Bone marrow (tissue), 2 donors: ENCODE measurements at places on chromosomes 6 and 20.

DNA sequence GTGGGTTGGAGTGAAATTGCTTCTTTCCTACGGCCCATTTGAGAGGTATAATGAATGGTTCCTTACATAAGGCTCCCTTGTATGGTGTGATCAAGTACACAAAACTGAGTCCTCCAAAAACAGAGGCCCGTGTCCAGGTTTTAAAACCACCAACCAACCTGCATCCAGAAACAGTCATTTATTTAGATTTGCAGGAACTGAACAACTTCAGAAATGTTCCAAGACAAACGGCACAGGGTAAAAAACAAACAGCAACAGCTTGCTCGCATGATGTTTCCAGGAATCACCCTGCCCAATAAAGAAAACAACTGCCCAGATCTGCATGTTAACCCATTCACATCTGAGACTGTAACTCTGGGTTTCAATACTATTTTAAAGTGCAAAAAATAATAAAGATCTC is 40.2 kb upstream of the TRAM2 start:
- DNase-seq, result no peak

DNA sequence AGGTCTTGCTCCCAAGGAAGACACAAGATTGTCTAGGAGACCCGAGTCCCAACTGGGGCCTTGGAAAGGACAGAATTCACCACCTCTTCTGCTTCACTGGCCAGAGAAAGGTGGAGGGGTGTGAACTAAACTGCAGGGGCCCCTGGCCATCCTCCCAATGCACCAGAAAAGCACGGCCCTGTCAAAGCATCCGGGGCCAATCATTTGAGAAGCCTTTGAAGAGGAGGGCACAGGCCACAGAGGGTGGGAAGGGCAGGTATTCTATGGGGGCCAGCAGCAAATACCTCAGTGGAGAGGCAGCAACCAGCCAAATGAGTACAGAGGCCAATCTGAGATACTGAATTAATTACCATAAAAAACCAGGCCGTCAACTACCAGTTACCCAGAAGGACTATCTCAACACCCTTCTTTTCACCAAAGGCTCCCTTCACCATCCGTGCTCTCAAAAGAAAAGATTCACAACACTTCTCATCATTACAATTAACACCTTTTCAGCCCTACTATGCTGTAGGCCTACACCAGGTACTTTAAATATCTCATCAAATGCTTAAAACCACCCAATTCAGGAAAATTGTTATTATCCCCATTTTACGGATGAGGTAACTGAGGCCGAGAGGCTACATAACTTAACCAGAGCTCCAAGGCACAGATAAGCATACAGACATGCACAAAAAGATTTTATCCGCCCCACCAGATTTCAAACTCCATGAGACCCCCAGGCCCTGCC is 50.7 kb downstream of the TRERF1 start:
- DNase-seq, result no peak

DNA sequence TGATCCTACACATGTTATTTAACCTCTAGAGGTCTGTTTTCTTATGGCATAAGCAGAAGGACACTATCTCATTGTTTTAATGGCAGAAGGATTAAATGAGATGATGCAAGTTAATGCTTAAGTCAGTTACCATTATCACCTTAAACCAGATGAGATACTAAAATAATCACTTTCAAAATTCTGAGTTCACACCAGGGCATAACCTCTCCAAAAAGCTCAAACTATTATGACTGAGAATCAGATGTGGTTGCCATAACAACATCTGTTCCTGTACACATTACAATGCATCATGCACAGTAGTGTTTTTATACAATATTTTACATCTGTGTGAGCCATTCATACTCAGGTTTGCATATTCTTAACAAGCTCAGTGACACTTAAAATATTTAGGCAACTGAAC is 10.2 kb downstream of the ADNP start:
- no peak for DNase-seq

GRCh38 chr20:61166324-61166723 is 85.7 kb upstream of the CDH4 start:
- no peak for DNase-seq

GRCh38 chr20:46324960-46325703 is 16.8 kb upstream of the CDH22 start:
- DNase-seq, result no peak

GRCh38 chr6:7268362-7268761 is 44.6 kb downstream of the SSR1 start:
- DNase-seq, result no peak

DNA sequence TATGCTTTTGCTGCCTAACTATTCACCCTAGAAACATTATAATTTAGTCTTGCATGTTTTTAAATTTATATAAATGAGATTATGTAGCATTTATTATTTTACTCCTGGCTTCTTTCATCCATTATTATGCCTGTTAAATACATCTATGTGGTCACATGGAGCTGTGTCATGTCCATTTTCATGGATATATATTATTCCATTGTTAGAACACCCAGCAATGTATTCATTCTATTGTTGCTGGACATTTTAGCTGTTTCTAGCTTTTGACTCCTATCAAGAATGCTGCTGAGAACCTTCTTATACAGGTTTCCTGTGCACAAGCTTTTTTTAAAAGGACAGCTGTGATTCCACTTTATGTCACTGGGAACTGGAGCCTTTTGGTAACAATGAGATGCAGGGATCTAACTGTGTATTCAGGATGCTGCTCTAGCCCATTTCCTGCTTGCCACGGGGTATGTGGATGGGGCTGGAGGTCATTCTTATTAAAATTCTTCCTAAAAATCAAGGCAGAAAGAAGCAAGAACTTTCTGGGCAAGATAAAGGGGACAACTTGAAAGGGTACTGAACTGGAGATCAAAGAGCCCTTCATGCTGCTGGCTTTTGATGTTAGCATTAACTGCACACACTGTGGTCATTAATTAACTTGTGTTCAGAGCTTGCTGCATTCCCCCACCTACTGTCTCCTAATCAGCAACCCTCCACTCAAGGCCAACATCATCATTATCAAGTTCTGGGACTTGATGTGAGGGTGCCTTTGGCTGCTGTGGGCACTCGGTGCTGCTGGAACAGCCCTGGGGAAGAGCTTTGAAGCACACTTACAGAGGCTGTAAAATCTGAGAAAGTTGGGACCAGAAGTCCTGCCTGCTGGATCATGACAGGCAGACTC is 96.6 kb upstream of the AKIRIN2 start:
- DNase-seq, result no peak

DNA sequence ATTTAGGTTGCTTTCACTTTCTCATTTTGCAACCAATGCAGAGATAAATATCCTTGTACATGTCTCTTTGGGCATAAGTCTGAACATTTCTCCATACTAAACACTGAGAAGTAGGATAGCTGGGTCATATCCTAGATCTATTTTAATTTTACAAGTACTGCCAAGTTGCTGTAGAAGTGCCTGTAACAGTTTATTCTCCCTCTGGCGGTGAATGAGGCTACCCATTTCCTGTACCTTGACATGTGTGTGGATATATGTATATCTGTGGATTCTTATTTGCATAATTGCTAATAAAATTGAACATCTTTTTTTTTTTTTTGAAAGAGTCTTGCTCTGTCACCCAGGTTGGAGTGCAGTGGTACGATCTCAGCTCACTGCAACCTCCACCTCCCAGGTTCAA is 48.0 kb upstream of the PNRC1 start:
- DNase-seq, result no peak

DNA sequence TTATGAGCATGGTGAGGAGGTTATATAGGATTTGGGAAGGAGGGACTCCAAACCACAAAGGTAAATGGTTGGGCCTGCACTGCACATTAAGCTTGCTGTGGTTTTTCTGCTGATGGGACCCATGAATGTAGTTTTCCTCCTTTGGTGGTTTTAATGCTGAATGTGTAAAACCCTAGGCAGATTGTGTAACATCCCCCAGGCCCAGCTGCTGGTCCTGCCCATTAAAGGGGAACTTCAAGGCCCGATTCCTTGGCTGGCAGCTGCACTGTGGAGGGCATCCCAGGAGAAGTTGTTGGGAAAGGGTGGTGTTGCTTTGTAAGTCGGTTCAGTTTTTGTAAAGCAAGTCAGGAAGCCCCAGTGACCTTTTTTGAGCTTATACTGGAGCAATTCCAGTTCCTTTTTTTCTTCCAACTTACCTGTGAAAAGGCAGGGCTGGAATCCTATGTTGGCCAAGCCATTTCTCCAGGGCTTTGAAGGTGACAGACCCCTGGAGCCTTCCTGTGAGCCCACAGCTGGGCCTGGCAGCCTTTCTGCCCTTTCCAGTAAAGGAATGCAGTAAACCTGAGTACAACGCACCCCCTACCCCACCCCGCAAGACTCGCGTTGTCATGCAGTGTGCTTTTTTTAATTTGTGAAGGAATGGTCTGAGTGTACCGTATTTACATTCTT is 43.1 kb upstream of the NAA20 start:
- DNase-seq, result no peak

DNA sequence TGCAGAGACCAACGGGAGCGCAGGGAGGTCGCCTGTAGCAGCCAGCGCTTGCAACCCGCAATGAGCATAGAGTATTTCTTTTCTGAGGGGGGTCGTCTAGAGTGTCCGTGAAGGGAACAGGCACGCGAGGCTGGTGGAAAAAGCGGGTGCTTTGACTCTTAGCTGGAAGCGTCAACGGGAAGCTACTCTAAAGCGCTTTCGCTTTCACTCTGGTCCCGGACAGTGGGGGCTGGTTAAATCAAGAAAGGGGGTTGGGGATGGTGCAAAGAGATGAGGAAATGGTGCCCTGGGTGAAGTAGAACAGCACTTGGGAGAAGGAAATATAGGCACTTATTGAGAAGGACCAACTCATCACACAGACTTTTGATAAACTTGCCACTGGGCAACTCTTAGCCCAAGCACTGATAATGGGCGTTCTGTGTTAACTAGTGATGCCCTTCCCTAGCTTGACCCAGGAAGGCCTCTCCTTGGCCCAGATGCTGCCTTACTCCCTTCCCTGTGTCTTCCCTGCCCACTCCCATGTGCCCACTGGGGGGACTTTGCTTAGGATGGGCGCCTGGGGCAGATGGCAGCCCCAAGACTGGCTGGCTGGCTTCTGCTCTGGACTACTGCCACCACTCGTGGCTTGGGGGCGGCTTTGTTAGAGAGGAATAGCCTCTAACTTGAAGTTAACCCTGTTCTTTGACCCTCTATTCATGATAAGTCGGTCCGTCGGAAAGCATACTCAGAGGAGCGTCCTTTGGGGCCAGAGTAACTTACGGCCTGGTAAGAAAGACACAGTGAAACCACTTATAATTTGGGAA is 585 bp downstream of the PSMB9 start:
- peak; percentile 63 for DNase-seq

GRCh38 chr6:168884646-168885086 is 369.0 kb downstream of the THBS2 start:
- peak; percentile 25 for DNase-seq

DNA sequence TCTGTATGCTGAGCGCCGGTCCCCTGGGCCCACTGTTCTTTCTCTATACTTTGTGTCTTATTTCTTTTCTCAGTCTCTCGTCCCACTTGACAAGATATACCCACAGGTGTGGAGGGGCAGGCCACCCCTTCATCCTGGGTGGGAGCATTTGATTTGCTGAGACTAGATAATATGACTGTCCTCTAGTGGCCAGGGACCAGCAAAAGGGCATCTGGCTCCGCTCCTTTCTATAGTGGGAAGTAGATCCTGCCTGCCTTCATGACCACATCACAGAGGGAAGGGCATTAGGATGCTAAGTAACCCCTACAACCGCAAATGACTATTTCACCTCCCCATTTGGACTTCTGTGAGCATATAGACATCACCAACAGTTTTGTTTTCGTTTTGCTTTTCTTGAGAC is 64.5 kb downstream of the TRMT6 start:
- no peak for DNase-seq

- DNase-seq, result no peak
Measured at GRCh38 chr6:43292763-43293318, 5.2 kb upstream of the SLC22A7 start.

- DNase-seq, result no peak
Measured at GRCh38 chr6:132209351-132209750, 191.9 kb downstream of the MOXD1 start.

DNA sequence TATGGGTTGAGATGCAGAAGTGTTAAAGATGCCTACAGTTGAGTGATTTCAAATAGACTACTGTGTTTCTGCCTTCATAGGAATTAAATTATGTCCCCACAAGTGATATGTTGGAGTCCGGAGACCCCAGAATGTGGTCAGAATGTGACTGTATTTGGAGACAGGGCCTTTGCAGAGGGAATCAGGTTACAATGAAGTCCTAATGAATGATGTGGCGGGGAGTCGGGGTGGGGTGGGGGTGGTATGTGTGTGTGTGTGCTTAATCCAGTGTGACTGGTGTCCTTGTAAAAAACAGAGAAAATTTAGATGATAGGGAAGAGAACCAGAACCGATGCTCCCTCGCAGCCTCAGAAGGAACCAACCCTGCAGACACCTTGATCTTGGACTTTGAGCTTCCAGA is 448.2 kb downstream of the QKI start:
- DNase-seq, result no peak

- no peak for DNase-seq
Measured at GRCh38 chr6:82741996-82742385, 323.6 kb downstream of the UBE3D start.

- no peak for DNase-seq
Measured at GRCh38 chr6:98747960-98748359, 86.4 kb upstream of the POU3F2 start.

GRCh38 chr6:159256128-159256527 is 86.9 kb downstream of the FNDC1 start:
- no peak for DNase-seq

- DNase-seq, result no peak
Measured at GRCh38 chr6:13763740-13764381, 50.5 kb downstream of the MCUR1 start.

- DNase-seq, result no peak
Measured at GRCh38 chr6:86536121-86536520, 401.2 kb upstream of the HTR1E start.

DNA sequence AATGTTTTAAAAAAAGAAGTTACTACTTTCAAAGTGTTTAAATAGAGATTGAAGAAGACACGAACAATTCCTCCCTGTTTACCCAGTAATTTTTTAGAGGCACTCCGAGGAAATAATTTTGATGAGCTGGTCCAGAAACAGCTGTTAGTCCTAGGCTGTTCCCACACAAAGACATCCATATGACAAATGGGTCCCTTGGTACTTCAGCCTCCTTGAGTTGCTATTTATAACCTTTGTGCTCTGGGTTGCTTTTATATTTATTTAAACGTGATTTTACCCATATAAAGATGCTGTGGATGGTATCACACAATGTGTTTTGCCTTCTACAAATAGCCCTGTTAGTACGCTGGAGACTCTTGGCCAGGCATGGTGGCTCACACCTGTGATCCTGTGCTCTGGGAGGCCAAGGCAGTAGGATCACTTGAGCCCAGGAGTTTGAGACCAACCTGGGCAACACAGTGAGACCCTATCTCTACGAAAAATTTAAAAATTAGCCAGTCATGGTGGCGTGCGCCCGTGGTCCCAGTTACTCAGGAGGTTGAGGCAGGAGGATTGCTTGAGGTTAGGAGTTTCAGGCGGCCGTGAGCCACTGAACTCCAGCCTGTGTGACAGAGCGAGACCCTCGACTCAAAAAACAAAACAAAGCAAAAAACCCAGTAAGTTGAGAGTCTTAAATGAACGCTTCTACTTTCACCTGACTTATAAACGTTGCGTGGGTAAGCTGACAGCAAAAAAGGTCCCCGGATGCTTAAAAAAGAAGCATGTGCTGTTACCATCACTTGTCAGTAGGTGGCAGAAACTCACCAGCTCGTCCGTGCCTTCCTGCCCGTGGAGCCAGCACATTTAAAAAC is 56.9 kb upstream of the ARMH2 start:
- peak; percentile 74 for DNase-seq
